ENCODE measurements at places on chromosomes 7 and 10.

DNA sequence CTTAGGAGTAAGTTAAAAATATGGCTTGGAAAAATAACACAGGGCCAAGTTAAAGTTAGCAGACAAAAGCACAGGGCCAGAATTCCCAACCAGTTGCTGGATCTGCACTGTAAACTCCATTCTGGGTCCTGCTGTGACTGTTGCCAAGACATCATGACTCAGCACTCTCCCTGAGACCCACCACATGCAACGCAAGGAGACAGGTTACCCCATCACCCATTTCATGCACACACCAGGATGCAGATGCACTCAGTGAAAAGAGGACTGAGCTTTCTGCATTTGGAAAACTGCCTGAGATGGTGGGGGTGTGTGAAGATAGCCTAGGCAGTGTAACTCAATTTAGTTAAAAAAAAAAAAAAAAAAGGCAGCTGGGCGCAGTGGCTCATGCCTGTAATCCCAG lies 97.6 kb upstream of the ZNF438 start:
- DNase-seq = no peak

GRCh38 chr7:19455623-19456022 lies 253.2 kb downstream of the POLR1F start:
- no peak for DNase-seq

GRCh38 chr7:73366990-73367389 lies 39.0 kb downstream of the FKBP6 start:
- no peak for DNase-seq

GRCh38 chr7:794671-795329 lies 37.5 kb upstream of the SUN1 start:
- no peak for DNase-seq

DNA sequence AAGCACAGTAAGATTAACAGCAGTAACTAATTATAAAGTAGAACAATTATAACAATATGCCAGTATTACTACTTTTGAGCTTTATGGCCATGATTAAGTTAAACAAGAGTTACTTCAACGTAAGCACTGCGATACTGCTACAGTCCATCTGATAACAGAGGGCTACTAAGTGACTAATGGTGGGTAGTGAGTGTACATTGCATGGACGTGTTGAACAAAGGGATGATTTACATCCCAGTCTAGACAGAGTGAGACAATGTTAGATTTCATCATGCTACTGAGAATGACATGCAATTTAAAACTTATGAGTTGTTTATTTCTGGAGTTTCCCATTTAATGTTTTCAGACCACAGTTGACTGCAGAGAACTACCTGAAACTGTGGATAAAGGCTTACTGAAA lies 45.6 kb downstream of the TPST1 start:
- no peak for DNase-seq

GRCh38 chr10:126070476-126071215 lies 174.3 kb downstream of the FANK1 start:
- no peak for DNase-seq

- DNase-seq = no peak
Observed at GRCh38 chr7:5672468-5672867, 109.0 kb downstream of the RNF216 start.

DNA sequence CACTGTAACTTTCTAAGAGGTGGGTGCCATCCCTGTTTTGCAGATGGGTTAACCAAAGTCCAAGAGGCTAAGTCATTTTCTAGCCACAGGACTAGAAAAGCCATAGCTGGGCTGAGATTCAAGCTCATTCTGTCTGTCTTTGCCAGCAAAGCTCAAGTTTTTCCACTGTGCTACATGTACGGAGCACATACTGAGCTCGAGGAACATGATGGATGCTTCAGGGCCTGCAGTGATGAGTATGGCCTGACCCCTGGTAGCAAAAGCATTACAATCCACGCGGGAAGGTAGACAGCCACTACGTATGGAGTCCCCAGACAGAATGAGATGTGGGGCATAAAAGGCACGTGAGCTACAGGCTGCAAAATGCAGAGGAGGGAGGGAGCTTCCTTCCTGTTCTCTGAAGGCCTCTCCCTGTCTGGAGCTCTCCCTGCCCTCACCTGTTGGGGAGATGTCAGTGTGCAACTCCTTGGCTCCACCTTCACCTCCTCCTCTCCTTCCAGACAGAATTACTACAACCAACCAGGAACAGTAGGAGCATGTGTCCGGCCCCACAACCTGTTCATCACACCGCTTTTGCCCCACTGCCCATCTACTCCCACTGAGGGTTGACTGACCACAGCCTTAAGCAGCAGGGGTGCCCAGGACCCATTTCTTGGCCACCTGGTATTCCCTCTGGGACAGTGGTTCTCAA lies 16.4 kb downstream of the ITPRIP start:
- no peak for DNase-seq

- DNase-seq = no peak
Observed at GRCh38 chr7:151244196-151244840, 4.2 kb downstream of the SMARCD3 start.

Measured in NCI-H526 (cell line).